CD4-positive, alpha-beta T cell treated with Interleukin-2 at 100 ng/mL for 4 hours (primary cell): ENCODE measurements at places on chromosomes 5 and 9.

DNA sequence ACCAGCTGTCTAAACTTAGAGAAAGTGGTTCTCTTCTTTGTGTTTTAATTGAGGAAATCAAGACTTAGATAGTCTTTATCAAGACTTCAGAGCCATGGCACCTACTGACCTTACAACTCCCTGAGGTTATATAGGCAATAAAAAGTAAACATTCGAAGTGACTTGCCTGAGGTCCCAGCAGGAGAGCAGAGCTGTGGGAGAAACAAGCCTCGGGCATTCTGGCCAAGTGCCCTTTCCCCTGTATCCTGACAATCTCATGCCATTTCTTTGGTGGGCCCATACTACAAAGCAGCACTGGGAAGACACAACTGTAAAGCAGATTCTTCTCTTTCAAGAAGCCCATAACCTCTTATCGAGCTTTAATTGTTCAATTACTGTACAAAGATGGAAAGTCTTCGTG lies 23.1 kb downstream of the FREM1 start:
- DNase-seq, result no peak

DNA sequence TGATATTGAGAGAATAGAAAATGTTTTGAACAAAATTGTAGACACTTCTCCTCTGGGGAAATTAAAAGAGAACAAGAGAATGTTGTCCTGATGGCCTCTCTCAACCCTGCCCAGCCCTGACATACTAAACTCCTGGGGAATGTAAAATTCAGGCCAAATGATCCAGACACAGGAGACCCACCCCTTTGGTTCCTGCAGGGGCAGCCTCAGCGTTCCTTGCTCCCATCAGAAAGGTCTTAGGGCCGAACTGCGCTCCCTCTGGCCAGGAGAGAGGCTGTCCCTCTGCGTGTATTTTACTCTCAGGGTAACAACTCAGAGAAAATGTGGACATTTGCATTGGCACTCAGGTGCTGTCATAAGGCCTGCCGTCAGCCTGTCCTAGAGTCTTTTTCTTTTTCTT lies 616.3 kb upstream of the KLF4 start:
- no peak for DNase-seq

DNA sequence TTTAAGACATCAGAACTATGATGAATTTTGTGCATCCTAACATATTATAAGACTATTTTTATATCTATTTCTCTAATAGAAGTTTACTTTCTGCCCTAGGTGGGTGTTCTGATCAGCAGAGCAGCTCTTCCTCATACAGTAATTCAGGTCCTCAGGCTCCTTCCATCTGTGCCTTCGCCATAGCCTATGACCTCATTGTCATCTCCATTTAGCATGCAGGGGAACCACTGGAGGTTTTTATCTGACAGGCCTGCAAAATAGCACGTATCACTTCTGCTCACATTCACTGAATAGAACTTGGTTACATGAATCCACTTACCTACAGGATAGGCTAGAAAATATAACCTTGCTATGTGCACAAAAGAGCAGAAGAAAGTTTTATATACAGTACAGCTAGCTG lies 159.4 kb upstream of the CCNH start:
- DNase-seq, result no peak

DNA sequence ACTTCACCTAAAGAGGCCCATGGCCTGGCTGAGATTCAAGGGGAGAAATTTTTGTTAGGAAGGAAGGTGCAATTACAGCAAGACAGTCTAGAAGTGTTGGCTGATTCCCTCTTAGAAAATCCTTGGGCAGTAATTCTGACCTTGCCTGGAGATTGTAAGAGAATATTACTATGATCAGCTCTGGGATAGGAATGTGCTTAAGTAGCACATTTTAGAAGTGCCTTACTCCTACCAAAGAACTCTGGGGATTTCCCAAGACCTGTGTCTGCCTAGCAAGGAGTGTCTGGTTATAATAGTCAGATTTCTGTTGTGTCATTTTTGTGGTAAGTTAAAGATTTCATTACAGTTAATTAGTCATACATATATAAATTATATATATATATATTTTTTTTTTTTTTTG lies 52.3 kb downstream of the NLN start:
- peak; percentile 21 for DNase-seq

DNA sequence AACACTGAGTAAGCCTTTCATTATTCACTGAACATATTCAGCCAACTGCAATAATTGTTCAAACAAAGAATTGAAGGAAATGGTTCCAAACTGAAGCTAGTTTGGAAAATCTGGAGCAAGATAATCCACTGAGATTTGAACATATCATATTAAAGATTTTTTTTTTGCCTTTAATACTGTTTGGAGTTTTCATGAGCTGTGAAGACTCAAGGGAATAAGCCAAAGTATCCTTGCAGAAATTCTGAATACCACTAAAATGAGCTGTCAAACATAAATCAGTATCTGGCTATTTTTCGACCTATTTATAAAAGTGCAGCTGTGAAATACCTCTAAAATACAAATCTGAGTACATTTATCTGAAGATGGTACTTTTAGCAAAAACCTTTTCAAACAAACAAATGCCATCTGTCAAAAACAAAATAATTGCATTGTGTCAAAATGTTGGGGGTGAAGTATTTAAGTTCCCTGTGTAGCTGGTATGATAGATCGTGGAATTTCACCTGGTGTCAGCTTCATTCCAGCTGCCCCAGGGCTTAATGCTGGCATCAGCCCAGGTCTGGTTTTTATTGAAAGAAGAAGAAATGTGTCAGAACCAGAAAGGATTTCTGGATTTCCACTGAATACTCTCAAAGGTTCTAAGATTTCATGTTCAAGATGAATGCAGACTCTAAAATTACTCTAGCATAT lies 149.0 kb upstream of the GRAMD2B start:
- DNase-seq, result no peak

DNA sequence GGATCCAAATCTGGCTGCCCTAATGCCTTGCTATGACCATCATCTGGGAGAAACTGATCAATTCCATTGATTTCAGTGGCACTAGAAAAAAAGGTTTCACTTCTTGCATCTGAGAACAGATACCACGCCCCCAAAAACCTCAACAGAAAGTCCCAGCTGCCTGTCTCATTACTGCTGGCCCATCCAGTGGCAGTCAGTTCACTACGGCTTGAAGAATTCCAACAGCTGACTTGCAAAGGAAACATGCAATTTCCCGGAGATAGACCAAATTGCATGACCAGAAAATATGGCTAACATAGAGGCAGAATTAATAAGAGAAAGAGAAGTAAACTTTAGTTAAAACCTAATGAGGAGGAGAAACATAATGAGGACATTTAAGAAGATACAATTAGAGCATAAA lies 48.6 kb downstream of the UGCG start:
- no peak for DNase-seq

DNA sequence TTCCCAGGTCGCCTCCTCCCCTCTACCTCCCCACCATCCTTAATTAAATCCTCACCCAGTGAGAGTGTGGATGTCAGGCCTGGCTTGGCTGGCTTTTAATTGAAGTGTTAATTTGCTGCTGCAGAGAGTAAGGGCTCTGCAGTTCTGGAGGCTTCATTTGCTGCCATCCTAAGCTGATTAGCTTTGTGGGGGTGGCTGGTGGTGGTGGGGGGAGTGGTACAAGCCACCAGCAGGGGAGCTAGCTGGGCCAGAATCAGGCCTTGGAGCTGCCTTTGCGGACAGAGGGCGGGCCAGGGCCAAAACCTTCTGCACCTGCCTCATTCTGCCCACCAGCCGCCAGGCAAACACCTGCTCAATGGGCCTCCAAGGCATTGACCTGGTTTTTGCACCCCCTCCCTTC lies 26.8 kb upstream of the TIFAB start:
- DNase-seq, result no peak

DNA sequence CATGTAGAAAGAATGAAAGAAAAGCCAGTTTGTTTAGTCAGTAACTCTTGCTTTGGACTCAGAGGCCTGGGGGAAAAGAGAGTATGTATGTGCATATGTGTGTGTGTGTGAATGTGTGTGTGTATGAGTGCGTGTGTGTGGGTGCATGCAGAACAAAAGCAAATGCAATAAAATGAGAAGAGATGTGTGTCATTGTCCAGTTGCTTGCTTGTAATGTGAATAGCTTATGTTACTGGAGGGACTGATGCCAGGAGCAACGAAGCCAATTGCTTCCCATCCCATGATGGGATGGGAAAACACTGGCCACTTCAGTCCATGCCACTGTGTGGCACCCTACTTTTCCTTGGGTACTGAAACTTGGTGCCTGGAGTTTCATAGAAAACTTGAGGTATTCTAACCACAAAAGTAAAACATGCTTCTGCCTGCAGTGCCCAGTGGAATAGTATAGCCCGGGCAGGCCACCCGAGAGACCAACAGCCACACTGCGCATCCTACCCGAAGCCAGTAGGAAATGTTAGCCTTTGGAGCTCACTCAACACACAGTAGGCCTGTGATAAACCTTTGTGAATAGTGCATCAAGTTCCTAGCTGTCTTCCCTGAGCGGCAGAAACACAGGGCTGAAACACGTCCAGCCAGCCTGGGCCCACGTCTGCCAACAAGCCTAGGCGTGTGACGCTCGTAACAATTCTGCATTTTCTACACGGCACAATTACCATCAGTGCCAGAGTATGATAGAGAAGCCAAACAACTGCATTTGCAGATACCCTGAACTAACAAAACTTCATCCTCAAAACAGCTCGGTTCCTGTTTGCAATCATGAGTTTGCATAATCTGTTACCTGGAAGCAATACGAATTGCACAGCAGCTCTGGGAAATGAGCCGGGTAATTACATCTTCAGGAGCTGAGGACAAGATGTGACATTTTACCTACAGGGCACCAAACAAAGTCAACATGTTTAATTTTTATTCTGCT lies 198.1 kb downstream of the SYK start:
- no peak for DNase-seq

DNA sequence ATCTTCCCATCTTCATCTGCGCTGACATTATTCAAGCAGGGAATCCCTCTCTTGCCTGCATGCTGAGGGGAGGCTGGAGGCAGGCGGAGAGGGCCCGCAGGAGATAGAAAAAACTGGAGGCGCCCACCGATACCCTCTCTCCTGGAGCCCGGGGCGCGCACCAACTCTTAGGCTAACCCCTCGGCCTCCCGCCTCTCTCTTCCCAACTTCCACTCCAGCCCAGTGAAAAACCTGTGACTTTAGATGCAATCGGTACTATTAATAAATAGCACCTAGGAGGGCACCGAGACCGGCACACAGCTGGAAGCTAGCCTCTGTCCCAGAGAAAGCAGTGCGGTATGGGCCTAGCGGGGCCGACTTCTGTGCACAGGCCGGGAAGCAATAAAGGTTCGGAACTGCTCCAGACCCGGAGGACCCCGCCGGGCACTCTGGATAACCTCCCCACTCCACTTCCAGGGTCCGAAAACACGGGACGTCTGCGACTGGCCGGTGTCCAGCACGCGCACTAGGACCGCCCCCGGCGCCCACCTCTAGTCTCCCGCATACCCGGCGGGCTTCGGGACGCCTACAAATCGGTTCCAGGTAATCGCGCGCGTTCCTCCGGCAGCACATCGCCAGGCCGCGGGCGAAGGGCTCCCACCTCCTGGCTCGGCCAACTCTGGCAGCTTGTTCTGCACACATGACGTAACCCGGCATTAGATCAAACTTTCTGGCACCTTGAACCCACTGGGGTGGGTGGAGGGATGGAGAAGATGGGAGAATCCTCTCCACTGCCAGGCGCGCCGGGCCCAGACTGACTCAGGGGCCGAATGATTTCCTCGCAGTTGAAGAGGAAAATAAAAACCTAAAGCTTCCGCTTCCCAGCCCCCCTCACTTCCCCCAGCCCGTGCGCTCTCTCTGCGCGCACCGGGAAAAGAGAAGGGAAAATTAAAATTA lies 1.4 kb downstream of the EFNA5 start:
- DNase-seq, result no peak

DNA sequence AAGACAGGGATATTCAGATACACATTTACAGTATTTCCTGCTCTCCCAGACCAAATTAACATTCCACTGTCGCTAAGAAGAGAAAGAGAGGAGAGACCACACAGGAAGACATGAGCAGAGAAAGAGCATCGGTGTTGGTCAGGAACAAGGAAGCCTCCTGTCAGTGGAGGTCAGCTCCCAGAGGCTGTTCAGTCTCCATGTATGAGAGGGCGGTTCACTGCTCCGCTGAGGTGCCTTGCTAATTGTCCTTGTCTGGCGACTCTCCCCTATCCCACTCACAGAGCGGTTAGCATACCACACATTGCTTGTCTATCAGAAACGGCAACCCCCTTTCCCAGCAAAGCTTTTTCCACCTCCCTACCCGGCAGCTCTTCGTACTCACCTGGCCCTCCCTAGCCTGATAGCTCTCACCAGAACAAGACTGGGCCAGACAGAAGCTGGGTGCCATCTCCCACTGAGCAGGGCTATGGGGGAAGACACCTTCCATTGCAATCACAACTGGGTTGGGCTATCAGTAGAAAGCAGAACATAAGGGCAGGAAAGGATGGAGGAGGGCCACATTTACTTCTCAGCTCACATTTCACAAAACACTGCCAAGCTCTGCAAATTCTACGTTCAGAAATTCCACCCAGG lies 58.6 kb upstream of the LMNB1 start:
- DNase-seq, result no peak

DNA sequence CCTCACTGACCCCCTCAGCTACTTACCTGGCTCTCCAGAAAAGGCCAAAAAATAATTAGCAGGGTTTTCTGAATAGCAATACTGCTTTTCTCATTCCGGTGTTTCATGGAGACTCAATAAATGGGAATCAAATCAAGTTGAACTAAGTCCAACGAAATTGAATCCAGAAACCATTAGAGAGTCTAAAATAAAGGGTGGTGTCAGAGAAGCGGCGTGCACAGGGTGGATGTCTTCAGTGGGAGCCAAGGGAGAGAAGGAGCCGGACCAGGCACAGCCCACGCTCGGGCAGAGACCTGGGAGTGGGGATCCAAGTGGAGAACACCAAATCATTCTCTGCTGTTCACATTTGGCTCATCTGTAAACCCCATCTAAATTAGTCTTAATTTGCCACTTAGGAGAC lies 40.2 kb upstream of the WWC1 start:
- DNase-seq, result no peak

- DNase-seq, result no peak
Observed at GRCh38 chr9:100579665-100580064, 1.8 kb downstream of the CAVIN4 start.

DNA sequence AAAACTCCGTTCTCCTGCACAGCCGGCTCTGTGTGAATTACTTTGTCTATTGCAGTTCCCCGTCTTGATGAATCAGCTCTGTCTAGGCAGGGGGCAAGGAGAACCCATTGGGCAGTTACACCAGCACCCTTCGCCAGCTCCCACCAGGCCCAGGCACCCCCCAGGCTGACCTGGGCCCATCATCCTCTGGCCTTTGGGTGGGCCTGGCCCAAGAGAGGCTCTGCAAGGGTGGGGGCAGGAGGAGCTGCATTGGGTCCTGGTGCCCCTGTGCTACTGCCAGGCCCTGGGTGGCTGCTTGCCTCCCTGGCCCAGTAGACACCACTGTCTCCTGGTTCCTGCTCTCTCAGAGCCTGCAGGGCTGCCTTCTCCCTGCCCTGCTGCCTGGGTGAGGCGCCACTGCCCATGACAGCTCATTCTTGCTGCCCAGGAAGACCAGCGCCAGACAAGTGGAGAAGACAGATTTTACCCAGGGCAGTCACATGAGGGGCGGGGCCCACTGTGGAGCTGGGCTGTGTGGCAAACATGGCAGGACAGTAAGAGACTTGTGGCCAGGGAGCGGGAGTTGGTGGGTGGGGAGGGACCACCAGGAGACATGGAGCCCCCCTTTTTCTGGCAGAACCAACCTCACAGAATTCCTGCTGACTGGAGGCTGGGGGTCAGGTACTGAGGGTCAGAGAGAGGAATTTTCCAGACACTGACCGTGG lies 67.2 kb downstream of the MRPL36 start:
- DNase-seq, result no peak
